NCI-H187 (cell line): ENCODE measurements at places on chromosomes 1 and 21.

- DNase-seq: no peak
These were observed 61.6 kb downstream of the KIF14 start for GRCh38 chr1:200558866-200559459.

DNA sequence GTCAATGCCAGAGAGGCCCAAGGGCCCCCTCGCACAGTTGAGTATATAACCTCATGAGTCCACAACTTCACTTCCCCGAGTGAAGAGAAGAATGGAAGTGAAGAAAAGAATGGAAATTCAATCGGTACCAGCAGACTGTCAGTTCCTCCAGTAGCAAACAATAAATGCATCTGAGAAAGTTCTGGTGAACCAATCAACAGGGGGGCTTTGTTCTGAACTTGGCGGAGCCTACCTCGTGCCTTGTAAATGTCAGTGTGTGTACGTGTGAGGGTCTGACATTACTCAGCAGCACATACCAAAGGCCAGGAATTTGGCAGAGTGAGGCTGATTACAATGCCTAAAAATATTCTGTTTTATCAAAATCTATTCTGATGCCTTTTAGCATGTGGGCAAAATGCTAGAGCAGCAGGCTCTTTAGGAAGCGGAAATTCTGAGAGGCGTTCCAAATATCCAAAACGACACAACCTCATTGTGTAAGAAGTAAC lies 238.5 kb downstream of the LTN1 start:
- DNase-seq: no peak

DNA sequence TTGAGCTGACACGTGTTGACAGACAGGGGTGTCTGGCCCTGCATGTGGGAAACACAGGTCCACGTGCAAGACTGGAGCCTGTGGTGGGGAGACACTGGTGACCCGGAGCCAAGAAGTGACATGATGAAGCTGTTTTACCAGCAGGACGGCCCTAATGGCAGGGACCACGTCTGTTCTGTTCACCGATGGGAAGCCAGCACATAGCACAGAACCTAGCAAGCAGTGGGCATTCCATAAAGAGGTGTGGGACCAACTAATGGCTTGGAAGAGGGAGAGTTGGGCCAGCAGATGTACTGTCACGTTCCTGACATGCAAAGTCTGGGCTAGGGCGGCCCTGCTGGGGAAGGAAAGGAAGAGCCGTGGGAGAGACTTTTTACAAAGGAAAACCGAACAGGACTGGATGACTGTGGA lies 15.3 kb downstream of the NAV1 start:
- no peak for DNase-seq

- DNase-seq: no peak
These were observed 49.9 kb downstream of the TOMM20 start for GRCh38 chr1:235078480-235079381.

- no peak for DNase-seq
These were observed 40.8 kb downstream of the WNT2B start for GRCh38 chr1:112549590-112549989.

DNA sequence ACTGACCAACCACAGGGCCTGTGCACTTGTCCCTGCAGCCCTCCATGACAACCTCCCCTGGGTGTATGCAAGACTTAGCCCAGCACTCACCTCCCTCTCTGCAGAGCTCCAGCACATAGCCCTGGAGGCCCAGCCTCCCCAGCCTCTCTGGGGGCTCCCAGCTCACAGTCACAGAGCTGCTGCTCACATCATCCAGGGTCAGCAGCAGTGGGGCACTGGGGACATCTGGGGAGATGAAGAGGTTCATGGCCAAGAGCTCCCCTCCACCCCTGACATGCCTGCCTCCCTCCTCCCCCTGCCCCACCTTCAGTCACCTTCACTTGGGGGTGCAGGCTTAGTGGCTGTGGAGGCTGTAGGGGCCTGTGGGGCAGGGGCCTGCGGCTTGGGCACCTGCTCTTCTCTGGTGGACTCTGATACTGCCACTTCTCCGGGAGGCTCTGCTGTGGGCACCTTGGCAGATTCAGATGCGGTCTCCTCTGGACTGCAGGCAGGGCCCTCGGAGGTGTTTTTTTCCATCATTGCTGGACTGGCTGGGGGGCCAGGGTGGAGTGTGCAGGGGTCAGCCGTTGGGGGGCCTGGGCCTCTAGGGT lies at the start of gene MYBPH:
Gene MYBPH, minus strand, starts transcription at position 590 of the 590 bp plus-strand sequence. Its CDS starts 71 bp downstream, at position 519.
- no peak for DNase-seq
